ENCODE measurements at places on chromosomes 7 and 10. TPM values are rescaled to one million over a fixed set of nuclear protein-coding genes. Genes with fewer than 3 reads are reported as not detected.

- H3K4me1 ChIP-seq: peaks cover 38% of the 10 kb centered on the region
- peak within 1 kb of the TSS; percentile 92 for H3K27ac ChIP-seq
- no peaks in the 10 kb centered on the region for H3K27me3 ChIP-seq
- peaks cover 3% of the 10 kb centered on the region for H3K36me3 ChIP-seq
These were observed at the start of gene IDE for GRCh38 chr10:92573798-92574547. IDE (minus strand) TSS chr10:92574093; CDS start chr10:92574019, 74 bp downstream.

DNA sequence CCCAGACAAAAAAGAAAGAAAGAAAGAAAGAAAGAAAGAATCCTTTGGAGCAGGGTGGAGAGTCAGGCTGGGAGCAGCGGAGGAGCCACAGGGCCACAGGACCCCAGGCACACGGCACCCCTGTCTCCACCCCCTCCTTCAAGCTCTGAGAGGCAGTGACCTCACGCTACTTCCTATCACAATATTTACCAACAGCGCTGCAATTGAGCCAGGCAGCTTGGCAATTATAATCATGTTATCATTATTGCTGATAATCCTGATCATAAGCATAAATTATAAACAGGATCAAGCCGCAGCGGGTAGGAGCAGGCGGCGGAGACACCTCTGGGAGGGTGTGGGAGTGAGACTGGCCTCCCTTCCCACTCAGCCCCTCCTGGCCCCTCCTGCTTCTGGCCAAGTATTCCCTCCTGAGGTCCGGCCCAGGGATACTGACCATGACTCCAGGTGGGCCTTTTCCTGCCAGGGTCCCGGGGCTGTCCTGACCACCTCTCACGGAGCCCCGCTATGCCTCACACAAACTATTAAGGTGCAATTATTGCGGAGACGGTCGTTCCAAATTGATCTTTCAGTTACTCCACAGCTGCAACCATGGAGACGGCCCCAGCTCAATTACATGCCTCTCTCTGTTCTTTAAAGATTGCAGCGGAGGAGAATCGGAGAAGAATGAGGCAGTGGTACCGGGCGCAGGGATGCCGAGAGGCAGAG is 10.0 kb upstream of the GTF2IRD1 start:
- H3K4me3 ChIP-seq: no peak overlapping the region
- no peak for DNase-seq
- peaks cover 6% of the 10 kb centered on the region for H3K4me1 ChIP-seq
- peaks cover 3% of the 10 kb centered on the region for H3K27me3 ChIP-seq
- H3K36me3 ChIP-seq: no peaks in the 10 kb centered on the region

GRCh38 chr10:6478722-6479121 is 101.4 kb downstream of the PRKCQ start:
- no peaks in the 10 kb centered on the region for H3K36me3 ChIP-seq
- H3K4me3 ChIP-seq: no peak overlapping the region
- no peak overlapping the region for H3K27ac ChIP-seq
- peaks cover 4% of the 10 kb centered on the region for H3K4me1 ChIP-seq
- peaks cover 4% of the 10 kb centered on the region for H3K27me3 ChIP-seq

- H3K4me1 ChIP-seq: peaks cover 2% of the 10 kb centered on the region
- no peak overlapping the region for H3K27ac ChIP-seq
- no peaks in the 10 kb centered on the region for H3K36me3 ChIP-seq
- H3K4me3 ChIP-seq: no peak overlapping the region
- no peak for DNase-seq
- no peaks in the 10 kb centered on the region for H3K27me3 ChIP-seq
These were observed 32.3 kb downstream of the RPS24 start for GRCh38 chr10:78066012-78066411.

GRCh38 chr10:87734987-87735827 is 75.5 kb downstream of the PAPSS2 start:
- no peak for DNase-seq
- no peaks in the 10 kb centered on the region for H3K27me3 ChIP-seq
- H3K4me3 ChIP-seq: no peak overlapping the region
- peaks cover 12% of the 10 kb centered on the region for H3K4me1 ChIP-seq

- peaks cover 17% of the 10 kb centered on the region for H3K4me1 ChIP-seq
- H3K27me3 ChIP-seq: peaks cover 33% of the 10 kb centered on the region
- H3K36me3 ChIP-seq: peaks cover 3% of the 10 kb centered on the region
These were observed 47.0 kb upstream of the FIGNL1 start for GRCh38 chr7:50497068-50497642.

DNA sequence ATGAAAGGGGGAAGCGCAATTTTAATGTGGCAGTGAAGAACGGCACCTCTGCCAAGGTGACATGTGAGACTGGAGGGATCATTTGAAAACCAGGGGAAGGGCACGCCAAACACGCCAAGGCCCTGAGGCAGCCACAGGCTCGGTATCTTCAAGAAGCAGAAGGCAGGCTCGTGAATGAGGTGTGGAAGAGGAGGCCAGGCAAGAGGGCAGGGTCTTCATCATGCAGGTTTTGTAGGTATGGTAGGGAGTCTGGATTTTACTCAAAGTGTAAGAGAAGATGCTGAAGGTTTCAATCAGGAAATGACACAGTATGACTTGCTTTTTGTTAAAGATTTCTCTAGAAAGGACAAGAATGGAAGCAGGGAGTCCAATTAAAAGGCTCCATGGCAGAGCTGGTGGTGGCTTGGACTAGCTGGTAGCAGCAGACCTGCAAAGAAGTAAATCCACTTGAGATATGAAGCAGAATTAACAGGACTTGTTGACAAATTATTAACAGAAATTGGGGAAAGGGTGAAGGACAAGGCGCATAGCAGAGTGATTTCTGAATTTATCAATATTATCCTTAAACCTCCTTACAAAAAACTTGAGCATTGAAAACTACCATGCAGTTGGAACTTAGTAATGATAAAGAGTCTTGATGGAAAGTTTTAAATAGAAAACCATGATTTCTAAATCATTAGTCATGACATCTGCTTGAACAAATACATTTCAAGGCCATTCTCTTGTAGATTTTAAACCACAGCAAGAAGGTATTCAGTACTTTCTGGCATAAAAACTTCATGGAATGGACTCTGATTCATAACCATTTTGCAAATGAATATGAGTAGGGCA is 70.4 kb downstream of the COA1 start:
- H3K27me3 ChIP-seq: no peaks in the 10 kb centered on the region
- peak overlapping the region; percentile 34 for H3K4me3 ChIP-seq

- no peaks in the 10 kb centered on the region for H3K4me1 ChIP-seq
- DNase-seq: no peak
- H3K4me3 ChIP-seq: no peak overlapping the region
- no peaks in the 10 kb centered on the region for H3K27me3 ChIP-seq
- H3K27ac ChIP-seq: no peak overlapping the region
These were observed 341.7 kb upstream of the BMPER start for GRCh38 chr7:33563651-33564050.

DNA sequence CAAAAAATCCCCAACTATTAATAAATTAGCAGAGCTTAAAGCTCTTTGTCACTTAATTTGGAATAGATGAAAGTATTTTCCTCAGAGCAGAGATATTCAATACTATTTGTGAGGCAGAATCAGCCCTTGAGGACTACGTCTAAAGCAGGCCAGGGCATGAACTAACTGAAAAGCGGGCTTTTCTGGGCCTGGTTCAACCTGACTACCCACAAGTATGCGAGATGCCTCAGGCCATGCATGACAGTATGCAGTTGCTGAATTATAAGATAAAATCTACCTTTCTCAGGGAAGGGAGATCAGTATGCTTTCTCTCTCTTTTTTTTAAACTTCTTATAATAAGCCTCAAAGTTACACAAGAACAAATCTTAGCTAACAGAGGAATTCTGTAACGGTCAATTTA is 20.1 kb downstream of the TMEM168 start:
- H3K4me1 ChIP-seq: peaks cover 20% of the 10 kb centered on the region
- no peak overlapping the region for H3K4me3 ChIP-seq
- no peak for DNase-seq
- peaks cover 4% of the 10 kb centered on the region for H3K36me3 ChIP-seq

GRCh38 chr7:142913566-142913965 is 20.0 kb downstream of the TRPV5 start:
- DNase-seq: no peak
- H3K4me1 ChIP-seq: no peaks in the 10 kb centered on the region
- H3K36me3 ChIP-seq: no peaks in the 10 kb centered on the region
- no peak overlapping the region for H3K4me3 ChIP-seq
- H3K27ac ChIP-seq: no peak overlapping the region
- H3K27me3 ChIP-seq: peaks cover 1% of the 10 kb centered on the region

- peaks cover 49% of the 10 kb centered on the region for H3K27me3 ChIP-seq
- peaks cover 6% of the 10 kb centered on the region for H3K4me1 ChIP-seq
- H3K27ac ChIP-seq: no peak overlapping the region
- H3K36me3 ChIP-seq: peaks cover 1% of the 10 kb centered on the region
- no peak for DNase-seq
These were observed 32.7 kb upstream of the RASGEF1A start for GRCh38 chr10:43299579-43299978.

DNA sequence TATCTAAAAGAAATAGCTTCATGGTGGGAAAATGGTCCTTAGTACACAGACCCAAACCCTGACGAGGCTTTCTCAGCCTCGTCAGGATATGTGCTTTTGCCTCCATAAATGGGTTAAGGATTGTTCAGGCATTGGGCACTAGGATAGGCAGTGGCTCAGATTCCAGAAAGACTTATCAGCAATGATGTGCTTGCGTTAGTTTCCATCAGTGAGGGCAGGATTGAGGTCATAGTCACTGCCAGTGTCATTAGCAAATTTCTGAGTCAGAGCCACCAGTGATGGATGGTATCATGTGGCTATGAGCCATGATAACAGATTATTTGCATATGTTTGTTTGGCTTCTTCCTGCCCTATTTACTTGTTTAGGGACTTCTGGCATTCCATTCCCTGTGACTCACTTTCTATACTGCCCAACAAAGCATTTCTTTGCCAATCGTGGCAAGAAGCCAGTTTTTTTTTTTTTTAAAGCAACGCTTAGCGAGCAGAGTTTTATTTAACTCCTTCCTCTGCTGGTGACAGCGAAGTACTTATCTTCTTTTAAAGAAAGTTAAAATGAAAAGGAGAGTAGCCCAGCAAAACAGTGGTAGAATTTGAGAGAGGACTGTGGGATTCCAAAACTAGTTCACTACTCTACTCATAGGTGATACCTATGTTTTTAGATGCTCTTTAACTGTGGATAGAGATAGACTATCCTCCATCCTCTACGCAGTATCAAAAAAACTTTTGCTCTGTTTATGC is 44.4 kb downstream of the MYPN start:
- H3K4me3 ChIP-seq: no peak overlapping the region
- H3K27ac ChIP-seq: peak overlapping the region; percentile 79
- no peaks in the 10 kb centered on the region for H3K36me3 ChIP-seq
- DNase-seq: no peak

- no peaks in the 10 kb centered on the region for H3K27me3 ChIP-seq
- H3K4me3 ChIP-seq: no peak overlapping the region
- H3K36me3 ChIP-seq: no peaks in the 10 kb centered on the region
These were observed 379.4 kb downstream of the GALNT17 start for GRCh38 chr7:71511361-71511807.

GRCh38 chr7:155752756-155753445 is 59.4 kb downstream of the SHH start:
- H3K27me3 ChIP-seq: no peaks in the 10 kb centered on the region
- peaks cover 2% of the 10 kb centered on the region for H3K36me3 ChIP-seq
- no peak overlapping the region for H3K4me3 ChIP-seq
- H3K27ac ChIP-seq: no peak overlapping the region
- DNase-seq: no peak

- no peak overlapping the region for H3K4me3 ChIP-seq
- peaks cover 16% of the 10 kb centered on the region for H3K4me1 ChIP-seq
- H3K27ac ChIP-seq: no peak overlapping the region
- DNase-seq: no peak
These were observed 9.8 kb downstream of the SDK1 start for GRCh38 chr7:3310884-3311283.

- no peaks in the 10 kb centered on the region for H3K36me3 ChIP-seq
- no peak for DNase-seq
- H3K4me1 ChIP-seq: peaks cover 23% of the 10 kb centered on the region
- no peak overlapping the region for H3K4me3 ChIP-seq
- no peak overlapping the region for H3K27ac ChIP-seq
- H3K27me3 ChIP-seq: no peaks in the 10 kb centered on the region
These were observed 401.0 kb upstream of the NRP1 start for GRCh38 chr10:33735464-33735923.

GRCh38 chr10:91665842-91666241 is 33.0 kb upstream of the PPP1R3C start:
- peaks cover 16% of the 10 kb centered on the region for H3K4me1 ChIP-seq
- H3K36me3 ChIP-seq: no peaks in the 10 kb centered on the region
- H3K27ac ChIP-seq: no peak overlapping the region

- peaks cover 2% of the 10 kb centered on the region for H3K36me3 ChIP-seq
- H3K27ac ChIP-seq: peak overlapping the region; percentile 79
- no peaks in the 10 kb centered on the region for H3K27me3 ChIP-seq
- H3K4me3 ChIP-seq: no peak overlapping the region
These were observed 126.3 kb upstream of the CELF2 start for GRCh38 chr10:10891124-10892082.

DNA sequence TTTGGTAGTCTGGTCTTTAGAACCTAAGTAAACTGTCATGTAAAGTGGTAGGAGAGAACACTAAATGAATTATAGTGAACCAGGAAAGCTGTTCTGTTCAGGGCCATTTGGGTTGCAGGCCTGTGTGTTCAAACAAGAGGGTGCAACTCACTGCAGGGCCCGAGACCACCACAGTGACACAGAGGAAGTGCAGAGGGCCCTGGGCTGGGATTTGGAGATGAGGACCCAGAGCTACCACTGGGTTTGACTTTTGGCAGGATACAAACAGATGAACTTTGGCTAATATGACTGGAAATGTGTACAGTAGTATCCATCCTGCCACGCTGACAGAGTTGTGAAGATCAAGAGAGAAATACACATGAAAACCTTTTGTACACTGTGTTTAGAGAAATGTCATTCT is 9.8 kb downstream of the MMP21 start:
- peaks cover 28% of the 10 kb centered on the region for H3K36me3 ChIP-seq
- H3K4me3 ChIP-seq: no peak overlapping the region
- no peaks in the 10 kb centered on the region for H3K27me3 ChIP-seq
- DNase-seq: no peak

Gene EZH2
- total RNA-seq: 11.0 TPM

Gene GRID2IP
- 0.15 TPM for total RNA-seq

Gene SPDYE16
- total RNA-seq: not detected

Gene NUTM2A
- 1.1 TPM for total RNA-seq

Gene SLC13A1
- total RNA-seq: not detected

Gene ELAPOR2
- 15.8 TPM for total RNA-seq

Gene MLXIPL
- total RNA-seq: not detected

Gene PDIA4
- 411 TPM for total RNA-seq

Gene CALML5
- not detected for total RNA-seq
